ENCODE measurements at places on chromosomes 5 and 9. TPM values are rescaled to one million over a fixed set of nuclear protein-coding genes. Genes with fewer than 3 reads are reported as not detected.

CAMLG gene
- 28.3 TPM for total RNA-seq

PCDHGA1 gene
- 0.32 TPM for total RNA-seq

GPR151 gene
- not detected for total RNA-seq

EIF4EBP3 gene
- 1.4 TPM for total RNA-seq

CRAT gene
- 24.9 TPM for total RNA-seq

FSD1L gene
- 3.4 TPM for total RNA-seq

IGFBPL1 gene
- 2.1 TPM for total RNA-seq

XRCC4 gene
- total RNA-seq, result 9.2 TPM

ITGA2 gene
- 10.3 TPM for total RNA-seq
